ENCODE measurements at places on chromosomes 7 and 10. TPM values are rescaled to one million over a fixed set of nuclear protein-coding genes. Genes with fewer than 3 reads are reported as not detected.

Gene A1CF
- total RNA-seq, result not detected

Gene CYP2C18
- not detected for total RNA-seq

Gene DENND10
- total RNA-seq, result 64.3 TPM

Gene PTPRZ1
- total RNA-seq, result 2.7 TPM

Gene HTR5A
- not detected for total RNA-seq

Gene ZNF655
- total RNA-seq, result 75.7 TPM

Gene GNGT1
- total RNA-seq, result not detected

Gene CFAP70
- 0.23 TPM for total RNA-seq

Gene CRPPA
- 0.94 TPM for total RNA-seq

Gene KAT6B
- total RNA-seq, result 8.8 TPM

Measured in pericardium fibroblast (primary cell).